Immature natural killer cell (primary cell): ENCODE measurements at places on chromosomes 5 and 9. TPM values are rescaled to one million over a fixed set of nuclear protein-coding genes. Genes with fewer than 3 reads are reported as not detected.
A peak's percentile ranks its signal among the peaks of the same experiment; 100 is the strongest.

Gene KCNMB1
- 0.18 TPM for polyA plus RNA-seq

Gene SCGB3A2
- polyA plus RNA-seq, result not detected

Gene TAF11L7
- polyA plus RNA-seq, result not detected

Gene IL5
- polyA plus RNA-seq, result not detected

GRCh38 chr5:177440990-177441780 lies 5.4 kb upstream of the PRR7 start:
- no peak for DNase-seq

DNA sequence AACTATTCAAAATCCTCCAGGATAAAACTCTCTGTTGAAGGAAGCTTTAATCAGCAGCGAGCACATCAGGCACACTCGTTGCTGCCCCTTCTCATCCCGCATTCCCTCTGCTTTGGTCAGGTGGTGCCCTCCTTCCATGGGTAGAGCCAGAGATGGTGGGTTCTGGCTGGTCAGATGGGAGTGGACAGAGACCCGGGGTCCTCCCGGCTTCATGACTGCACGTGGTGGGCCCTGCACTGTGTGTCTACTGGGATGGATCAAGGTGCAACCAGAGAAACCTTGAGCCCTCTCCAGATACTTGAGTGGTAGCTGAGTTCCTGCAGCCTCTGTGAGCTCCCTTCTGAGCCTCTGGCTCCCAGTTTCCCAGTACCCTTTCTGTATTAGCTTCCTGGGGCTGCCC lies 36.3 kb downstream of the ROPN1L start:
- DNase-seq, result no peak

GRCh38 chr5:113390224-113390623 lies 44.6 kb downstream of the TSSK1B start:
- no peak for DNase-seq

DNA sequence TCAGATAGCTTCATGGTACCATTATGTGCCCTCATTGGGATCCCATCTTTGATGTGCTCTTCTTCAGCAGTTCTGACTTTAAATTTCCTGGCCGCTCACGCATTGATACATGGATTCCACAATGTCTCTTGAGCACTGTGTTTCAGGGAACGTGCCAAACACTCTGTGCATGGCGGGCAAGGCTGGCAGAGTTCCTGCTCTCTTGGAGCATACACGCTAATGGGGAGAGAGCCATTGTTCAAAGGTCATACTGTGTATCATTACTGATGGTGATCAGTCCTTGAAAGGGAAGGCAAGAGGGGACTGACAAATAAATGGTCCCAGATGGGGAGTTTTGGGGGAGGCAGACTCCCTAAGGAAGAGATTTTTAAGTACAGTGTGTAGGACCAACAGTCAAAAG lies 52.3 kb downstream of the AMBP start:
- DNase-seq, result no peak

GRCh38 chr5:95823218-95823737 lies 752 bp upstream of the GLRX start:
- no peak for DNase-seq

DNA sequence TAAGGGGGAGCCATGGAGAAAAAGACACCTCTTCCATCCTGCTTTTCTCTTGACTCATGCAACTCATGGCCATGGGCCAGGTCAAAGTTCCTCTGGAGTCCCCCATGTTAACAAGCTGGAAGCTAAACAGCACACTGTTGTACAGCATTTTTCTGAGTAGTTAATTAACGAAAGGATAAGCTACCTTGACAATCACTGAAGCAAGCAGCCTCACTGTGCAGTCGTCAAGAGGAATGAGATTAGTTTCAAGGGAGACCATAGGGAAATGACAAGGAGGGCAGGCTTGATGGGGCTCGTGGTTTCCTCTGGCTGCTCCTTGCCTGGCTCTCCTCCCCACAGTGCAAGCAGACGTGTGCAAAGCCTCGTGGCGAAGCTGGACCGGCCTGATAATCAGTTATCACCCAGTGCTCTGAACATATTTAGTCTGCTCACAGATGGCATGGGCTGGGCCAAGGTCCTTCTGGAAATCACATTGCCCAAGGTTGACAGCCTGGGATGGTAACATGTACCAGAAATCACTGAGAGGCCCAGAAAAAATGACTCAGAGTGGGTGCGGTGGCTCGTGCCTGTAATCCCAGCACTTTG lies 209.5 kb downstream of the SLIT3 start:
- no peak for DNase-seq

DNA sequence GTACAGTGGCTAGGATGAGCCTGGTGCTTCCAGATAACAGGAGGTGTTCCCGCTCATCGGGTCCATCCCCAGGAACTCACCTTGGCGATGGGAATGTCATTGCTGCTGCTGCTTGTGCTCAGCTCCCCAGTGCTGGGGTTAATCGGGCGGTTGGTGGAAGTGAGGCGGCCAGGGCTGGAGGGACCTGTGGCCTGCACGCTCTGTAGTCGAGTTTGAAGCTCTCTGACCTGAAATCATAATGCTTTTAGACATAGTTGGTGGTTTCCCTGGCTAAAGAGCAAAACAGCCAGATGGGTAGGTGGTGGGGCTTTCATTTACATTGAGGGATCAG lies 108.5 kb downstream of the DCP2 start:
- DNase-seq, result no peak

- no peak for DNase-seq
Observed at GRCh38 chr5:73706963-73707362, 81.0 kb downstream of the ARHGEF28 start.

DNA sequence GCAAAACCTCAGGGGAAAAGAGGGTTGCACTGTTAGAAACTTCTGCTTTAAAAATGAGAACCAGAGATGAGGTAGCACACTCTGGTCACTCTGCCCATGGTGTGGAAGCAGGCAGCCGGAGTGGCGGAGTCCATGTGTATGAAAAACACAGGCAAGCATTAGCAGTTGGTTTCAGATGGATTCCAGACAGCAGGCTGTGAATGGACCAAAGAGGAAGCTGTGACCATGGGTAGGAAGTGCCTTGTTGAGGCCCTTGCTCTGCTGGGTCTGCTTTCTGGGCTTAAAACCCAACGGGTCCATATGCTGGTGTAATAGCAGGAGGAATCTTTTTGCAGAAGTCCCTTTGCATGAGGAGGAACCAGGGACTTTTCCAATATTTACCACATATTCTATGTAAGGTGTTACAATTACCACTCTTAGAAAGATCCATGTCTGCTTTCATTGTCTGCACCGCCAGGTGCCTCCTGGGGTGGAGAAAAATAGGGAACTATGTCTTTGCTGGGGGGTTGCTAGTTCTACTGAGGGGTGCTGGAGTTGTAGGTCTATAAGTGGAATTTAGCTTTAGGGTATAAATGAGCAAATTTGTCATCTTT lies 77.0 kb downstream of the ANKRD55 start:
- peak; percentile 1 for DNase-seq
